ENCODE measurements at places on chromosomes 1 and 21.

- peak; percentile 98 for DNase-seq
- peaks cover 6% of the 10 kb centered on the region for H3K36me3 ChIP-seq
- H3K4me1 ChIP-seq: peaks cover 23% of the 10 kb centered on the region
- no peaks in the 10 kb centered on the region for H3K27me3 ChIP-seq
- peak overlapping the region; percentile 94 for H3K27ac ChIP-seq
Observed at GRCh38 chr1:154972517-154973343, 1.8 kb upstream of the CKS1B start.

DNA sequence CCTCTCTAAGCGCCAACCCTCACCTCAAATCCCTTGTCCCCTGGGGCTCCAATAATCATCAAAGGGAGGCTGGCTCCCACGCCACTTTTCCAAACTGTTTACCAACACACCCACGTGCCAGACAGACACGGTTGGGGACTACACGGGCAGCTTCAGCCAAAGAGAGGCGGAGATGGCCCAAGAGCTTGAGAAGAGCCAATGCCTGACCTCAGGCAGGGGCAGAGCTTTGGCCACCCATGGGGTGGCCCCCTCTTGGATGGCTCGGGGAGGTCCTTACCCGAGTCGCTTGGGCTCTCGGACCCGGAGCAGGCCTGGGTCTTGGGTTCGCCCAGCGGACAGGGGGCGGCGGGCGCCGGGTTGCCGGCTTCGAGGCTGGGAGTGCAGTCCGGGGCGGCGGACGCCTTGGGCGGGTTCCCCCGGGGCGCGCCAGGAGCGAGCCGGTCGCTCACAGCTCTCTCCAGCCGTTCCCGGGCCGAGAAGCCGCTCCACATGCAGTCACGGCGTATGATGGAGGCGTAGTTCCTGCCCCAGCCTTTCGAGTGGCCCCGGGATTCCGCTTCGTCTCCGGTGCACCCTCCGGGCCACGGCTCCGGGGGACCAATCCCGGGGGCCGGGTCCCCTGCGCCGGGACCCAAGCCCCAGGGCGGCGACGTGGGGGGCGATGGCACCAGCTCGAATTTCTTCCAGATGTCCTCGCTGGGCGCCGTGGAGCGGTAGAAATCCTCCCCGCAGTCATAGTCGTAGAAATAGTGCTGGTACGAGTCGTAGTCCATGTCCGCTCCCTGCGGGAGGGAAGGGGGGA, 854 bp downstream of the MYCL start:
- H3K4me1 ChIP-seq: no peaks in the 10 kb centered on the region
- H3K36me3 ChIP-seq: no peaks in the 10 kb centered on the region
- peak overlapping the region; percentile 41 for H3K4me3 ChIP-seq
- no peak overlapping the region for H3K27ac ChIP-seq
- H3K27me3 ChIP-seq: peaks cover 41% of the 10 kb centered on the region
- DNase-seq: no peak

- peak within 1 kb of the TSS; percentile 100 for H3K27ac ChIP-seq
- no peaks in the 10 kb centered on the region for H3K27me3 ChIP-seq
- peak; percentile 96 for DNase-seq
- no peak within 1 kb of the TSS for H3K4me3 ChIP-seq
- H3K4me1 ChIP-seq: peaks cover 30% of the 10 kb centered on the region
Observed at GRCh38 chr1:153565529-153566374, at the start of gene S100A2. Gene S100A2 (minus strand): TSS chr1:153565844. CDS start chr1:153563877, 1,967 bp downstream.

GRCh38 chr1:234769284-234769985, 159.5 kb upstream of the IRF2BP2 start:
- DNase-seq: no peak
- no peaks in the 10 kb centered on the region for H3K36me3 ChIP-seq
- peaks cover 6% of the 10 kb centered on the region for H3K4me1 ChIP-seq
- no peak overlapping the region for H3K4me3 ChIP-seq
- no peak overlapping the region for H3K27ac ChIP-seq
- H3K27me3 ChIP-seq: no peaks in the 10 kb centered on the region

- H3K27me3 ChIP-seq: no peaks in the 10 kb centered on the region
- H3K27ac ChIP-seq: no peak overlapping the region
- DNase-seq: no peak
Observed at GRCh38 chr1:93750955-93751354, 69.3 kb upstream of the BCAR3 start.

DNA sequence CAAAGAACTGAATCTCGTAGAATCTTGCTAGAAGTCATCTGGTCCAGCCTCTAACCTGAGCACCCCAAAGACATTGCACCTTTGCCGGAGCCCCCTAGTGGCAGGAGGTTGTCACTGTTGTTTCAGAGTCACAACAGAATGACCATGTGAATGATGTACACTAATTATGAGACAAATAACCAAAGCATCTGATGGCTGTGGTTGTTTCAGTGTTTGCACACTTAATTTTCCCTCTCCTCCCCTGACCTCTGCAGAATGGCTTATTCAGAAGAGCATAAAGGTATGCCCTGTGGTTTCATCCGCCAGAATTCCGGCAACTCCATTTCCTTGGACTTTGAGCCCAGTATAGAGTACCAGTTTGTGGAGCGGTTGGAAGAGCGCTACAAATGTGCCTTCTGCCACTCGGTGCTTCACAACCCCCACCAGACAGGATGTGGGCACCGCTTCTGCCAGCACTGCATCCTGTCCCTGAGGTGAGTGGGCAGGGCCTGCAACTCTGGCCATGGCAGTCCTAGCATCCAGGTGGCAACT, 26.4 kb downstream of the TRAF5 start:
- DNase-seq: no peak
- no peaks in the 10 kb centered on the region for H3K27me3 ChIP-seq

GRCh38 chr1:11930571-11931445, 3.7 kb upstream of the PLOD1 start:
- H3K27ac ChIP-seq: peak overlapping the region; percentile 39
- DNase-seq: peak; percentile 32
- H3K4me3 ChIP-seq: no peak overlapping the region
- H3K27me3 ChIP-seq: no peaks in the 10 kb centered on the region

- H3K4me1 ChIP-seq: no peaks in the 10 kb centered on the region
- no peaks in the 10 kb centered on the region for H3K27me3 ChIP-seq
- no peaks in the 10 kb centered on the region for H3K36me3 ChIP-seq
- peak; percentile 16 for DNase-seq
- no peak overlapping the region for H3K27ac ChIP-seq
- H3K4me3 ChIP-seq: no peak overlapping the region
Observed at GRCh38 chr1:107900090-107900945, 64.7 kb downstream of the VAV3 start.

DNA sequence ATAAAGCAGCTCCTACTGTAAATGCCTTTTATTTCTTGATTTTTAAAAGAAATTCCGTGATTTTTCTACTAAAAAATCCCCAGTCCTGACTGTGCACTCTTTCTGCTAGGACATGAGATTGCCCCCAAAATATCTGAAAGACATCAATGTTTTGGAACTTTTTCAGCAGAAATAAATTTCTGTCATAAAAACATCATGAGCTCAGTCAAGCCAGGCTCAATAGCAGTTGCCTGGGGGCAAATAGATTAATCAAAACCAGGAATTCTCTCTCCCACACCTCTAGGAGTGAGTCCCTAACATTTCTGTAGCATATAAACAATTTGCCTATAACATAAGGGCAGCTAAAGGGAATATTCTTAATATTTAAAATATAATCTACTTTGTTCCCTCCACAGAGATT, 654.1 kb downstream of the PTPRC start:
- no peak overlapping the region for H3K27ac ChIP-seq
- H3K27me3 ChIP-seq: no peaks in the 10 kb centered on the region
- H3K36me3 ChIP-seq: no peaks in the 10 kb centered on the region
- no peak for DNase-seq
- no peak overlapping the region for H3K4me3 ChIP-seq
- H3K4me1 ChIP-seq: no peaks in the 10 kb centered on the region

DNA sequence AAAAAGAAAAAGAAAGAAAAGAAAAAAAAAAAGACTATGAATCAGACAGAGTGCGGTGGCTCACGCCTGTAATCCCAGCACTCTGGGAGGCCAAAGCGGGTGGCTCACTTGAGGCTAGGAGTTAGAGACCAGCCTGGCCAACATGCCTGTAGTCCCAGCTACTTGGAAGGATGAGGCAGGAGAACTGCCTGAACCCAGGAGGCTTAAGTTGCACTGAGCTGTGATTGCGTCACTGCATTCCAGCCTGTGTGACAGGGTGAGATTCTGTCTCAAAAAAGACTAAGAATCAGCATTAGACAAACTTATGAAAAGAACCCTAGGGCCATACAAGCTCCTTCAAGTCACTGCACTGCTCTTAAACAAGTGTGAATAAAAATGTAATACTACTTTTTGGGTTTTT, 16.9 kb downstream of the PSMB4 start:
- no peaks in the 10 kb centered on the region for H3K27me3 ChIP-seq
- no peak overlapping the region for H3K4me3 ChIP-seq
- H3K4me1 ChIP-seq: peaks cover 3% of the 10 kb centered on the region
- H3K27ac ChIP-seq: peak overlapping the region; percentile 31
- peaks cover 9% of the 10 kb centered on the region for H3K36me3 ChIP-seq
- DNase-seq: peak; percentile 81

GRCh38 chr1:2801535-2802291, at the start of gene TTC34:
Gene TTC34 (minus strand): TSS chr1:2801693. CDS start chr1:2800827, 866 bp downstream.
- H3K4me1 ChIP-seq: no peaks in the 10 kb centered on the region
- no peaks in the 10 kb centered on the region for H3K27me3 ChIP-seq
- no peaks in the 10 kb centered on the region for H3K36me3 ChIP-seq
- H3K27ac ChIP-seq: no peak within 1 kb of the TSS
- H3K4me3 ChIP-seq: no peak within 1 kb of the TSS
- DNase-seq: no peak

DNA sequence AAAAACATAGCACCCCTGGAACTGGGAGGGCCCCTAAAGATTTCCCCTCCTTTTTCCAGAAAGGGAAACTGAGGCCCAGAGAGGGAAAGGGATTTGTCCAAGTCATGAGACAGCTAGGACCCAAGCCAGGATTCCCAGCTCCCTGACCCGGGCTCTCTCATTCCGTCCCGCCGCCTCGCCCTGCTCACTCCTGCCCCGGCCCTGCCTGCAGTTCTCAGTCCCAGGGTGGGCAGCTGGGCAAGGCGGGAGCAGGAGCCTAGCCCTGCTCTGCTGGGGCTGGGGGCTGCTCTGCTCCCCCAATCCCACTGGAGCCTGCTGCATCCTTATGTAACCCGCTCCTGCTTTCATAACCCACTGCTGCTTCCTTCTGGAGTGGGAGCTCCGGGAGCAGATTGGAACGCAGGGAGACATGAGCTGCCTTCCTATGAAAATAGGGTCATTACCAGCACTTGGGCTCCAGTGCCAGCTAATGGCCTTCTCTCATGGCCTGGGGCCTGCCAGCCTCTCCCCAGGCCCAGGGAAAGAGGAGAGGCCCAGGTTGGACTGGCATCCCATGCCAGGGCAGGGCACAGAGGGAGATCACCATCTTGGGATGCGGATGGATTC, 84.5 kb downstream of the CAMK2N1 start:
- H3K27ac ChIP-seq: no peak overlapping the region
- no peak for DNase-seq
- no peaks in the 10 kb centered on the region for H3K36me3 ChIP-seq

DNA sequence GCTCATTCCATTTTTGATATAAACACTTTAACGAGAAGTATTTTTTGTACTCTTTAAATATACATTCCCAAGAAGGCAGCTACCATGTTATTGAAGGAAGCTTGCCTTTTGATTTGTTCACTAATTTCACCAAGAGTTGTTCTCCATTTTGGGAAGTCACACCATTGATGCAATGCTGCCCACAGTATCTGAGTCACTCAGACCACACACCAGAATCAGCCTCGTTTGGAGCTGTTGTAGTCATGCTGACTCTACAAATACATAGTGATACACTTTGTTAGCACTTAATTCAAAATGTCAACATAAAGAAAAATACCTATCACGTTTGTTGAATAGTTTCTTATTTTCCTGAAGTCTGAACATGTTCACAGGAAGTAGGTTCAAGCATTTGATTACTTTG, 78.7 kb downstream of the PAPPA2 start:
- no peaks in the 10 kb centered on the region for H3K27me3 ChIP-seq
- no peaks in the 10 kb centered on the region for H3K4me1 ChIP-seq
- no peak overlapping the region for H3K27ac ChIP-seq
- H3K4me3 ChIP-seq: no peak overlapping the region
- H3K36me3 ChIP-seq: no peaks in the 10 kb centered on the region

GRCh38 chr1:205339717-205340116, 17.0 kb downstream of the KLHDC8A start:
- H3K4me3 ChIP-seq: no peak overlapping the region
- no peaks in the 10 kb centered on the region for H3K4me1 ChIP-seq
- DNase-seq: no peak
- no peak overlapping the region for H3K27ac ChIP-seq
- no peaks in the 10 kb centered on the region for H3K36me3 ChIP-seq
- H3K27me3 ChIP-seq: peaks cover 46% of the 10 kb centered on the region

DNA sequence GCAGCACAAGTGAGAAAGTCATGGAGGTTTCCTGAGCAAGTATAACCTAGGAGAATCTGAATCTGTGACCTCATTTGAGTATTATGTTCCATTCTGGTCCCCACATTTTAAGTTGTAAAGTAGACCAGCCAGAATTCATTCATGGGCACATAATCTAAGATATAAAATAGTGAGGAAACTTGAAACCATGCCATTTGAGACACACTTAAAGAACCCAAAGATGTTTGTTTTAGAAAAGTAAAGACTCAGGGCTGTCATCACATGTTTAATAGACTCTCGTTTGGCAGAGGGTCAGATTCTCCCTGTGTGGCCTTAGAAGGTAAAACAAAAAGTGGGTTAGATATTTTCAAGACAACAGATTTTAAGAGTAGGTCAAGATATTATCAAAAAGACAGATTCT, 6.4 kb downstream of the SZT2 start:
- no peaks in the 10 kb centered on the region for H3K4me1 ChIP-seq
- H3K36me3 ChIP-seq: no peaks in the 10 kb centered on the region
- no peak overlapping the region for H3K4me3 ChIP-seq

- peaks cover 19% of the 10 kb centered on the region for H3K27me3 ChIP-seq
- no peaks in the 10 kb centered on the region for H3K36me3 ChIP-seq
- no peaks in the 10 kb centered on the region for H3K4me1 ChIP-seq
- no peak overlapping the region for H3K27ac ChIP-seq
- DNase-seq: no peak
Observed at GRCh38 chr1:26064553-26064952, 2.9 kb downstream of the TRIM63 start.
